ENCODE measurements at places on chromosomes 1 and 21.

GRCh38 chr1:159274631-159275030 is 27.5 kb upstream of the FCER1A start:
- H3K27me3 ChIP-seq, result no peaks in the 10 kb centered on the region
- no peak for DNase-seq
- H3K36me3 ChIP-seq, result no peaks in the 10 kb centered on the region
- no peaks in the 10 kb centered on the region for H3K4me1 ChIP-seq
- no peak overlapping the region for H3K4me3 ChIP-seq
- no peak overlapping the region for H3K27ac ChIP-seq

DNA sequence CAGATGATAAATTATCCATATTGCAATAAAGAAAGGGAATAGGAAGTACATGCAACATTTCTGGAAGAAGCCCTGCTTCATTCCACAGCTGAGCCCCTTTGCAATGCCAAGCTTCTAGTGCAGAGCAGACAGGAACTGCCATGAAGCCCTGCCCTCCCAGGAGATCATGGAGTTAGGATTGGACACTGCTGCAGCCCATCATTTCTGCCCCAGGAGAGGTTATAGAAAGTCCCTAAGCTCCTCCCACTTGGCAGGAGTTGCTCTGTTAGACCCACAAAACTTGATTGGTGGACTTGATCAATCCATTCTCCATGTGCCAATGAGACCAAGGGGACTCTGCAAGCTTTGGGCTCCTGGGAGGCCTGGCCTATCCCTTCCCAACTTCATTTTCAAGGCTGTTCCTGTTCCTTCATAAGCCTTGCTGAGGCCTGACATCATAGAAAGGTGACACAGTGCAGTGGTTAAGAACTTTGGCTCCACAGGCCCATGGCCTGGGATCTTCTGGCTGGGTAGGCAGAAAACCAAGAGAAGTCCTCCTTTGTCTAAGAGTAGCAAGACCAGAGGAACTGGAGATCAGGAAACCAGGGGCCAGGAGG is 1.3 kb upstream of the LAPTM5 start:
- no peak overlapping the region for H3K4me3 ChIP-seq
- no peak overlapping the region for H3K27ac ChIP-seq
- peaks cover 8% of the 10 kb centered on the region for H3K4me1 ChIP-seq
- no peak for DNase-seq
- no peaks in the 10 kb centered on the region for H3K27me3 ChIP-seq

GRCh38 chr1:244665771-244666217 is 12.9 kb downstream of the DESI2 start:
- no peaks in the 10 kb centered on the region for H3K27me3 ChIP-seq
- no peak overlapping the region for H3K27ac ChIP-seq
- H3K4me1 ChIP-seq, result no peaks in the 10 kb centered on the region
- DNase-seq, result no peak

- peak overlapping the region; percentile 8 for H3K27ac ChIP-seq
- peaks cover 28% of the 10 kb centered on the region for H3K4me1 ChIP-seq
- H3K36me3 ChIP-seq, result no peaks in the 10 kb centered on the region
- H3K4me3 ChIP-seq, result no peak overlapping the region
- no peak for DNase-seq
Observed at GRCh38 chr1:209672705-209673630, 2.2 kb upstream of the G0S2 start.

DNA sequence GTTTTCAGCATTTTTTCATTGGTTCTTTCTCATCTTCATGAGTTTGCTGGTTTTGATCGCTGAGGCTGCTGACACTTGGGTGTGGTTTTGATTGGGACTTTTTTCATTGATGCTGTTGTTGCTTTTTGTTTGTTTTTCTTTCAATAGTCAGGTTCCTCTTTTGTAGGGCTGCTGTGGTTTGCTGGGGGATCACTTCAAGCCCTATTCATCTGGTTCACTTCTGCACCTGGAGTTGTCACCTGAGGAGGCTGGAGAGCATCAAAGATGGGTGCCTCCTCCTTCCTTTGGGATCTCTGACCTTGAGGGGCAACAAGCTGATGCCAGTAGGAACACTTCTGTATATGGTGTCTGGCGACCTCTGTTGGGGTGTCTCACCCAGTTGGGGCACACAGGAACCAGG is 1279.9 kb upstream of the TMPRSS15 start:
- no peaks in the 10 kb centered on the region for H3K36me3 ChIP-seq
- no peak for DNase-seq
- no peak overlapping the region for H3K4me3 ChIP-seq
- H3K4me1 ChIP-seq, result no peaks in the 10 kb centered on the region
- no peaks in the 10 kb centered on the region for H3K27me3 ChIP-seq

DNA sequence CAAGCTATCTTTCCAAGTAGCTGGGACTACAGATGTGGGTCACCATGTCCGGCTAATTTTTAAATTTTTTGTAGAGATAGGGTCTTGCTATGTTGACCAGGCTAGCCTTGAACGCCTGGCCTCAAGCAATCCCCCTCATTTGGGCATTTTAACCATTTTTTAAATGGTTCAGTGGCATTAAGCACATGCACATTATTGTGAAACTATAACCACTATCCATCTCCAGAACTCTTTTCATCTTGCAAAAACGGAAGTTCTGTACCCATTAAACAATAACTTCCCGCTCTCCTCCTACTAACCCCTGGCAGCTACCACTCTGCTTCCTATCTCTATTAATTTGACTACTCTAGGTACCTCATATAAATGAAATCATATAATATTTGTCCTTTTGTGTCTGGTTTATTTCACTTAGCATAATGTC is 4.8 kb upstream of the IL6R start:
- H3K27me3 ChIP-seq, result no peaks in the 10 kb centered on the region
- H3K27ac ChIP-seq, result no peak overlapping the region
- no peaks in the 10 kb centered on the region for H3K36me3 ChIP-seq
- no peak overlapping the region for H3K4me3 ChIP-seq
- no peak for DNase-seq

DNA sequence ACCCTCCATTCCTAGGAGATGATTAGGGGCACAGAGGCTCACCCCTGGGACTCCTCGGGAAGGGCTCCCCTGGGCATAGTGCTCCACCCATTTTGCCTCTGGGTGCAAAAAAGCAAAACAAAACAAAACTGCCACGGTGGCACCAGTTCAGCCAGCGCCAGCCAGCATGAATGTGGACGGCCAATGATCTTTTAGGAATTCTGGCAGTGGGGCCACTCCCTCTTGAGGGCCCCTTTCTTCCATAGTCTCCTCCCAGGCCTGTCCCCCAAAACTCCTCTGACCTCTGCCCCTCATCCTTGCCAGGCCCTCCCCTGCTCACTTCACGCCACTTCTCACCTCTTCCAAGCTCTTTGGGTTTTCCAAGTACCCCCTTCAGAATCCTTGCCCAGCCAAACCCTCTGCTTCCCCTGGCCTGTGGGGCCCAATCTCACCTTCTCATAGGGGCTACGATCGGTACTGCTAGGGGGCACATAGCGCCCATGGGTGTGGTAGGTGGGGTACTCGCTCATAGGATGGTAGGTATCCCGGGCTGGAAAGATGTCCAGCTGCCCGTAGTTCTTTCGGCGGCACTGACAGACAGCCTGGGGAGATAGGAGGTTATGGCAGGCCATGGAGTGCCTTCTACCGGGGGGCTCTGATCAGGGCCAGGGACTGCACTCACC is 13.3 kb downstream of the TRIM46 start:
- H3K27me3 ChIP-seq, result no peaks in the 10 kb centered on the region
- no peaks in the 10 kb centered on the region for H3K36me3 ChIP-seq
- DNase-seq, result no peak
- H3K27ac ChIP-seq, result peak overlapping the region; percentile 60
- H3K4me3 ChIP-seq, result no peak overlapping the region

- H3K4me1 ChIP-seq, result no peaks in the 10 kb centered on the region
- H3K36me3 ChIP-seq, result no peaks in the 10 kb centered on the region
- no peak overlapping the region for H3K4me3 ChIP-seq
Observed at GRCh38 chr1:154371436-154371835, 33.7 kb upstream of the IL6R start.

DNA sequence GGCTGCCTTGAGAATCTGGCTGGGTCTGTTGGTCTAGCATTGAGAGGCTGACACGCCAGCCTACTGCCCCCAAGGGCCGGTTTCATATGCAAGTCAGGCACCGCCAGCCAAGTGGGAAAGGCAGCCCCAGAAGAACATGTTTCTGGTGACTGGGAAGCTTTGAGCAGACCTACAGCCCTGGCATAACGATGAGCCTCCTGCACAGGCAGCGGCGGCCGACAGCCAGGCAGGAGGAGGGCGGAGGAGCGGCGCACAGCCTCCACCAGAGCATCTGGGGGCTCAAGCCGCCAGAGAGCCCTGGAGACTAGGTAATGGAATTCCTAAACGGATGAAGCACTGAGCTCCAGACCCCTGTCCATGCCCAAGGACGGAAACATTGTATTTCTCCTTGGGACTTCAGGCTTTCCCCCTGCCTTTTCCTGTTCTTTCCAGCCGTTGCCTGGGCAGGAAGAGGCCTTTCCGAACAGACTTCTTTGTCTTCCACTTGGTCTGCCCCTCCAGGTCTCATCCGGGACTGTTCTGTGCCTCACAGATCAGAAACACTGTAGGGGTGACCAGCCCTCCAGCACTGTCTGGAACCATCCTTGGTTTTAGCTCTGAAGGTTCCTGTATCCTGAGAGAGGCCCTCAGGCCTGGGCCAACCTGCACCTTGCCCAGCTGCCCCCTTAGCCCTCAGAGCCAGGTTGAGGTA is 59.5 kb downstream of the IRF2BP2 start:
- no peaks in the 10 kb centered on the region for H3K27me3 ChIP-seq
- H3K27ac ChIP-seq, result no peak overlapping the region
- no peaks in the 10 kb centered on the region for H3K36me3 ChIP-seq

GRCh38 chr1:2199042-2199810 is 4.7 kb upstream of the FAAP20 start:
- H3K4me1 ChIP-seq, result peaks cover 25% of the 10 kb centered on the region
- peak; percentile 91 for DNase-seq
- peak overlapping the region; percentile 65 for H3K27ac ChIP-seq
- no peaks in the 10 kb centered on the region for H3K36me3 ChIP-seq
- no peaks in the 10 kb centered on the region for H3K27me3 ChIP-seq

- no peak overlapping the region for H3K27ac ChIP-seq
- H3K4me1 ChIP-seq, result no peaks in the 10 kb centered on the region
- no peak for DNase-seq
- no peaks in the 10 kb centered on the region for H3K36me3 ChIP-seq
- H3K27me3 ChIP-seq, result no peaks in the 10 kb centered on the region
Observed at GRCh38 chr1:241225741-241226140, 131.3 kb downstream of the RGS7 start.

GRCh38 chr1:211833174-211833820 is 2.7 kb upstream of the LPGAT1 start:
- H3K27ac ChIP-seq, result no peak overlapping the region
- H3K4me3 ChIP-seq, result no peak overlapping the region
- no peaks in the 10 kb centered on the region for H3K4me1 ChIP-seq
- no peaks in the 10 kb centered on the region for H3K36me3 ChIP-seq
- H3K27me3 ChIP-seq, result no peaks in the 10 kb centered on the region

- no peak overlapping the region for H3K27ac ChIP-seq
- H3K4me3 ChIP-seq, result no peak overlapping the region
- no peak for DNase-seq
- H3K36me3 ChIP-seq, result no peaks in the 10 kb centered on the region
- H3K4me1 ChIP-seq, result peaks cover 7% of the 10 kb centered on the region
Observed at GRCh38 chr1:79657951-79658658, 651.6 kb upstream of the ADGRL4 start.

DNA sequence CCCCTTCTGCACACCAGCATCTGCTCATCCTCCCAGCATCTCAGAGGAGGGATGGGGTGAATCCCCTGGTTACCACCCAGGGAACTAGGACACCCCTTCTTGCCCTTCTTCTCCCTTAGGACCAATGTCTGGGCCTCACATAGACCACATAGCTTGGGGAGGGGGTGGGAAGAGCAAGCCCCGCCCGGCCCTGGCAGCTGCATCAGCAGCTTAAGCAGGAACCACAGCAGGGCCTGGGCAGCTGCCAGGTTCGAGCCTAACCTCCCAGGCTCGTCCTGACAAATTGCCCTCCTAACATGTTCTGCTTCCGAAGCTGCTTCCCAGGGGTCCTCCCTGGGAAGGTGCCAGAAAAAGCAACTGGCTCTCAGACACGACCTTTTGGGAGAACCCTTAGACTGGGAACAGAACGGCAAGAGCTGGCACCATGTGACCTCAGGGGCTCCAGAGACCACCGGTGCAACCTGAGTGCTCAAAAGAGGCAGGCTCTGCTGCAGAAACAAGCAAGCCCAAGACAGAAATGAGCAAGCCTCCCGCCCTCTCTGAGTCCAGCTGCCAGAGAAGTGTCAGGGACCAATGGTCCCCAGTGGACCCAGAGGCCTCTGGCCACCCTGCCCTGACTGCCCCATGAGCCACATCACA is 18.4 kb upstream of the CLSTN1 start:
- H3K36me3 ChIP-seq, result no peaks in the 10 kb centered on the region
- H3K4me3 ChIP-seq, result no peak overlapping the region
- peak; percentile 7 for DNase-seq
- H3K27me3 ChIP-seq, result no peaks in the 10 kb centered on the region
- peaks cover 6% of the 10 kb centered on the region for H3K4me1 ChIP-seq

GRCh38 chr21:34274001-34274400 is 89.8 kb upstream of the KCNE2 start:
- H3K4me1 ChIP-seq, result no peaks in the 10 kb centered on the region
- H3K4me3 ChIP-seq, result no peak overlapping the region
- H3K27me3 ChIP-seq, result no peaks in the 10 kb centered on the region
- no peaks in the 10 kb centered on the region for H3K36me3 ChIP-seq
- no peak overlapping the region for H3K27ac ChIP-seq

- peaks cover 90% of the 10 kb centered on the region for H3K27me3 ChIP-seq
- DNase-seq, result no peak
- H3K27ac ChIP-seq, result no peak overlapping the region
- H3K4me1 ChIP-seq, result peaks cover 24% of the 10 kb centered on the region
- H3K36me3 ChIP-seq, result no peaks in the 10 kb centered on the region
Observed at GRCh38 chr1:6420454-6421042, 829 bp upstream of the HES2 start.

Data from hepatocyte (in vitro differentiated cells).